HT-29 (cell line): ENCODE measurements at places on chromosomes 4 and X.

DNA sequence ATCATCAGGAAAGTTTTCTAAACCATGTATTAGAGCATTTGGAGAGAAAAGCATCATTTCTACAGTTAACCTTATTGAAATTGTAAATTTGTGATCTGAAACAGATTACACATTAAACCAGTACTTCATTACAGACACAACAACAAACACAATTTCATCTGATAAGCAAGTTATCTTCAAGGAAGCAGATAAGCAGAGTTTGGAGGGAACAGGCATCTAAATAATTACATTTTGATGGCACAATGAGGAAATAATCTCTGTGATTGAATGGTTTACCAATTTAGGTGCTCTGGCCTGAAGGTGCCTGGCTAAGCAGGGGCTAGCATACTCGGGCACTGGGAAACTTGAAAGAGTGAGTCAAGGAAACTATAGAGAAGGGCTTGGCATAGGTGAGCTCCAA, 619.8 kb downstream of the PACRGL start:
- DNase-seq = no peak

DNA sequence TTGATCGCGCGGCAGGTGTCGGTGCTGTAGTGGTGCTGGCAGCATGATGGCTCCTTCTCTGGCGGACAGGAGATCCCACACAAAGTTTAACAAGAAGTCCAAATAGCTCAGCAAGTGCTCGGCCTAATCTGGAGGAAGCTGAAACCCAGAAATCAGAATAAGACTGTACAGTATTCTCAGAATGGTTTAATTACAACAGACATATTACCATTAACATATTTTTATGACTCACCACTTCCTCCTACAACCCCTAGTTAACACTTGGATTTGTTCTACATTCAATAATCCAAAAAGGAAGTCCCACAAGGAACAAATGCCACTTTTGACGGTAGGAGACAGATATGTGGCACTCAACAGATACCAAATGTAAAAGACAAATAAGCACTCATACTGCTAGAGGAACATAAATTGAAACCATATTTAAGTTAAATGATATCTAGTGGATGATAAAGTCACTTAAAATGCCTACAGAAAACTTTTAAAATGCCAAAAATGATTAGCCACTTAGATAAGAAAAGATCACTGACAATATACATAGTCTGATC, 91.2 kb downstream of the HUWE1 start:
- no peak for DNase-seq

DNA sequence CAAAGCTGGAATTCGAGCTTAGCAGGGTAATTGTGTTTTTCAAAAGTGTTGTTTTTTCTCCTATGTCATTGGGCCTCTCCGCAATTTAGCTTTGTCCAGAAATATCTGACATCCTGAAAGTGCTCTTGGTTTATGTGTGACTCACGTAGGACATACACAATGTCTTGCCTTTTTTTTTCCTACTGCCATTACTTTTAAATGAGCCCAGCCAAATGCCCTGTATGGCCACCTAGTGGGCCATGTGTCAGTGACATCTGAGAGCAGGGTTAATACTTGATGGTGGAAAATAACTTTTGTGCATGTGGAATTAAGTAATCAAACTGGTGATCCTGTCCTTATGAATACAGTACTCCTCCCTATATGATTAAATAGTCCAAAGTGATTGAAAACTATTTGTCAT, 1411.1 kb upstream of the TENM3 start:
- peak; percentile 3 for DNase-seq

GRCh38 chr4:62627141-62627540, 1427.0 kb downstream of the ADGRL3 start:
- no peak for DNase-seq

DNA sequence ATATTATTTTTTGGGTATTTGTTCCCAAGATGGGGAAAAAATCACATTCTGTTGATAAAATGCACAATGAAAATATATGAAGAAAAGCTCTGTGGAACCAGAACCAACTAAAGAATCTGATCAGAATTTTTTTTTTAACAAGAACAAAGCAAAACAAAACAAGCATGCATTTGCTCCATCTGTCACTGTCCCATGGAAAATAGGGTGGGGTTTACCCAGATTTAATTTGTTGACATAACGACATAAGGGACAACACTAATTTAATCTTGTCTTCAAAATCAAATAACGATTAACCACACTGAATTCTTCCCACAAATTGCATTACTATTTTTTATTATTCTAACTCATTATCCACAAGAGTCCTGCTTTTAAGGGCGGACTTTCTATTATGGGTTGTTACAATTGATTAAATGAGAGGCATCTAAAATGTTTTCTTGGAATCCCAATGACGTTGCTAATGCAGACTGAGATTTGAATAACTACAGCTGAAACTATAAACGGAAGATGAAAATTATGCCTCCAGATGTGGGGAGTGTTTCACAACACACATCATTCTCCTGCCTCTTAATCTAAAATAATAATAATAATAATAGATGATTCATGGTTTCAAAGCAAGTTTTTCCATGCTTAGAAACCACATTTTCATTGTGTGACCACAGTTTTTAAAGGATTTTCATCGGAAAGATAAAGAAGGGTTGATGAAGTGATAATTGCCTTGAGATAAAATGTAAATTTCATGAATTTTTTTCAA, 307.0 kb upstream of the CPEB2 start:
- DNase-seq = no peak
